ENCODE measurements at places on chromosomes 16 and 17.

- DNase-seq, result no peak
Observed at GRCh38 chr16:10036956-10037355, 145.3 kb downstream of the GRIN2A start.

- no peak for DNase-seq
Observed at GRCh38 chr16:76910931-76911330, 280.1 kb upstream of the MON1B start.

DNA sequence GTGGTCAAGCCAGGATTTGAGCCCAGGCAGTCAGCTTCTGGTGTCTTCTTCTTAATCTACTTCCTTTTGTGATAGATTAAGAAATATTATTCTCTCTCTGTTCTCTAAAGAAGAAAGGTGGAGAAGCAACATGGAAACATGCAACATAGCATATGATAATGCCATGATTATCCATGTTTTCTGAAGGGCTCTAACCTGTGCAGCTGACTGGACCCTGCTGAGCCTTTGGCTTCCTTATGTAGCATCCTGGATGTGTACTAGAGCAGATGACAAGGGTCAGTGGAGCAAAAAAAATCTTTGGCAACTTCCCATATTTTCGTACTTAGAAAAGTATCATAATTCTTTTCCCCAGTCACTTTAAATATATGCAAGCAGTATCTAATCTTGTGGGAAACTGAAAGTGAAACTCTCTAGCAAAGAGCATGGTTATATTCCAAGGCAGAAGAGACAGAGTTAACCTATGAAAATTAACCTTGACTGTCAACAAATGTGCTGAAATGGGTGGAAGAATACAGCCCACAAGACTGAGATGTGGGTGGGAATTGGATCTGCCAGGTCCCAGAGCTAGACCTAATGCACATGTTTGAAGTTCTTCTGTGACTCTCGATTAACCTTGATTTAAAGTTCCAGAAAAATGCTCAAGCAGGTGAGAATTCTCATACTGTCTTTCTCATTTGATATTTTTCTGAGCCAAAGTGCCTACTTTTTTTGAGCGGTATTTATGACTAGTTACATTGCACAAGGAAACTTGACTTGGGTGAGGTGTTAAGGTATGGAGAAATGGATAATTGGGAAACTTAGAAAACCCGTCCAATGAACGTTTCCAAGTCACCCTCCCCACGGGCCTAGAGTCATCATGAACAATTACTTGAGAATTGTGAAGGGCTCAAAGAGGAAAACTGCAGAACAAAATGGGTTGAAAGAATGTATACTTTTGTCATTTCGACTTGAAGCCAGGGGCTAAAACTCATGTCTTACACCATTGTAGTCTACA, 248.6 kb downstream of the FTO start:
- no peak for DNase-seq

- DNase-seq, result no peak
Observed at GRCh38 chr16:64907844-64908243, 214.0 kb downstream of the CDH11 start.

DNA sequence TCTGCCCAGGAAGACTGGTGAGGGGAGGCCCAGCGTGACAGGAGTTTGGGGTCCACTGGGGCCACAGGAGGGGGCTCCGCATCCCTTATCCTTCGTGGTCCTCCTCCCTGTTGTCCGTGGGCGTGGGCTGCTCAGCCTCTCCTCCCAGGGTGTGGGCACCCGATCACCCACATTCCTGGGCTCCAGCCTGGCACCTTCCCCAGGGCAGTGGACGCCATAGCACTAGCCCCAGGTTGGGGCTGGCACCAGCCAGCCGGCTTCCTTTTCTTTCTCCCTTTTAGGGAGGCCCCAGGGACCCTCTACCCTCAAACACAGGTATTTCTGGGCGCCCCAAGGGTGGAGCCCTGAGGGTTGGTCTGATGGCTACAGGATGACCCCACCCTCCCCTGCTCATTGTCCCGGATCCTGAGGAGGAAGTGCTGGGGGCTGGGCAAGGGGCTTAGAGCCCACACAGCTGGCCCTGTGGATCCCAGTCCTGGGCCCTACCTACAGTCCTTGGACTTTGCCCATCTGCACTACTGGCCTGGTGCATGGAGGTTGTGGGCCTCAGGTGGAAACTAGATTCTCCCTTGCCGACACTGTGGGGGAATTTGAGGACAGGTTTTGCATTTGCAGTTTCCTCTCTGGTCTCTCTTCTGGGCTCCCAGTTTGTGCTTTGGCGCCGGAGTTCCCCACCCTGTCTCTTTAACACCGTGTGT, 1.1 kb downstream of the KIF1C start:
- no peak for DNase-seq

DNA sequence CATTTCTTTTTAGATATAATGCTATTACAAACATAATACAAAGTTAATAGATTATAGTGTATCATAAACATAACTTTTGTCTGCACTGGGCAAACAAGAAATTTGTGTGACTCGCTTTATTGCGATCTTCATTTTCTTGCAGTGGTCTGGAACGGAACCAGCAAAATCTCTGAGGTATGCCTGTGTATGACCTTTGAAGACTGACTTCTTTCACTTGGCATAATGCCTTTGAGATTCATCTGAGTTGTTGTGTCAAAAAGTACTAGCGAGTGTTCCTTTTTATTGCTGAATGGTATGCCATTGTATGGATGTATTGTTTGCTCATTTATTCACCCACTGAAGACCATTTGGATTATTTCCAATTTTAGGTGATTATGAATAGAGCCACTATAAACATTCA, 69.2 kb downstream of the TANC2 start:
- DNase-seq, result no peak

GRCh38 chr17:76645481-76645880, 1.9 kb upstream of the ST6GALNAC1 start:
- no peak for DNase-seq

DNA sequence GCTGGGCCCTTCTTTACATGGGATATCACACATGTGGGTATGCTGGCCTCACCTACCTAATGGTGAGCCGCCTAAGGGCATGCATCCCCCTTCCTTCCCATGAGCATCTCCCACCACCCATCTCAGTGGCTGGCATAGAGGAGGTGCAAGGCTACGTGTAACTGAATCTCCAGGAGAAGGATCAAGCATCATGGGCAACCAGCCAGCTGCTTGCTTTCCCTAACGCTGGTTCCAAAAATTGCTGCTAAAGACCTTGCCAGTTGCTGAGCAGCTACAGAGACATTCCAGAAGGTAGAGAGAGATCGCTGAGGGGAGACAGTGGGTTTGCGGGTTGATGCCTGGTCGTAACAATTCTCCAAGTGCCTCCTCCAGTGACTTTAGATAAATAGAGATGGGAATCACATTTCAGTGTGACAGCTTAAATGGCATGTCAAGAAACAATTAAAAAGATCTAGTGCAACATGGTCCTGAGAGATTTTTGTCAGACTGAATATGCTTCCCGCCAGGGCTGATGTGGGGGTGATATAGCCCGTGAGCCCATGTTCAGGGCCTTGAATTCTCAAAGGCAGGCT, 378.4 kb upstream of the CDH5 start:
- DNase-seq, result no peak

DNA sequence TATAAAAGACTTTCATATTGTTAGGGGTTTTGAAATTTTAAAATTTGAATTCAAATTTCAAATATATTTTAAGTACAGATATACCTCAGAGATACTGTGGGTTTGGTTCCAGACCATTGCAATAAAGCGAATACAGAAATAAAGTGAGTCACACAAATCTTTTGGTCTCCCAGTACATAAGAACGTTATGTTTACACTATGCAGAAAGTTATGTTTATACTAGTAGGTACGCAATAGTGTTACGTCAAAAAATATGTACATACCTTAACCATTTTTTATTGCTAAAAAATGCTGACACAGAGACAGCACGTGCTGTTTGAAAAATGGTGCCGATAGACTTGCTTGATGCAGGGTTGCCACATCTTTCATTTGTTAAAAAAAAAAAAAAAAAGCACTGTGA, 19.7 kb downstream of the NUP88 start:
- no peak for DNase-seq

- no peak for DNase-seq
Observed at GRCh38 chr17:31134576-31134975, 39.8 kb downstream of the NF1 start.

All from activated naive CD8-positive, alpha-beta T cell treated with anti-CD3 and anti-CD28 coated beads for 36 hours (primary cell).